ENCODE measurements at places on chromosomes 4 and X. TPM values are rescaled to one million over a fixed set of nuclear protein-coding genes. Genes with fewer than 3 reads are reported as not detected.

SSX3 gene
- not detected for total RNA-seq

TRAPPC11 gene
- total RNA-seq, result 33.9 TPM

FAM241A gene
- 4.2 TPM for total RNA-seq

ODAPH gene
- not detected for total RNA-seq

GRCh38 chr4:41795796-41796385 lies 47.4 kb upstream of the PHOX2B start:
- H3K4me3 ChIP-seq, result no peak overlapping the region
- no peak overlapping the region for H3K27ac ChIP-seq
- 0 out of 2 replicates have a peak, but pooled peaks cover 5% of the 10 kb centered on the region for H3K27me3 ChIP-seq
- DNase-seq, result no peak
- H3K4me1 ChIP-seq, result no peaks in the 10 kb centered on the region
- no peaks in the 10 kb centered on the region for H3K36me3 ChIP-seq

- DNase-seq, result no peak
- no peaks in the 10 kb centered on the region for H3K4me1 ChIP-seq
- H3K36me3 ChIP-seq, result no peaks in the 10 kb centered on the region
- H3K4me3 ChIP-seq, result no peak overlapping the region
- no peak overlapping the region for H3K27ac ChIP-seq
- no peaks in the 10 kb centered on the region for H3K27me3 ChIP-seq
Observed at GRCh38 chr4:152659806-152660205, 20.0 kb downstream of the TMEM154 start.

- H3K27ac ChIP-seq, result no peak overlapping the region
- H3K4me3 ChIP-seq, result no peak overlapping the region
- DNase-seq, result no peak
Observed at GRCh38 chr4:165827018-165827417, 46.0 kb upstream of the TLL1 start.

DNA sequence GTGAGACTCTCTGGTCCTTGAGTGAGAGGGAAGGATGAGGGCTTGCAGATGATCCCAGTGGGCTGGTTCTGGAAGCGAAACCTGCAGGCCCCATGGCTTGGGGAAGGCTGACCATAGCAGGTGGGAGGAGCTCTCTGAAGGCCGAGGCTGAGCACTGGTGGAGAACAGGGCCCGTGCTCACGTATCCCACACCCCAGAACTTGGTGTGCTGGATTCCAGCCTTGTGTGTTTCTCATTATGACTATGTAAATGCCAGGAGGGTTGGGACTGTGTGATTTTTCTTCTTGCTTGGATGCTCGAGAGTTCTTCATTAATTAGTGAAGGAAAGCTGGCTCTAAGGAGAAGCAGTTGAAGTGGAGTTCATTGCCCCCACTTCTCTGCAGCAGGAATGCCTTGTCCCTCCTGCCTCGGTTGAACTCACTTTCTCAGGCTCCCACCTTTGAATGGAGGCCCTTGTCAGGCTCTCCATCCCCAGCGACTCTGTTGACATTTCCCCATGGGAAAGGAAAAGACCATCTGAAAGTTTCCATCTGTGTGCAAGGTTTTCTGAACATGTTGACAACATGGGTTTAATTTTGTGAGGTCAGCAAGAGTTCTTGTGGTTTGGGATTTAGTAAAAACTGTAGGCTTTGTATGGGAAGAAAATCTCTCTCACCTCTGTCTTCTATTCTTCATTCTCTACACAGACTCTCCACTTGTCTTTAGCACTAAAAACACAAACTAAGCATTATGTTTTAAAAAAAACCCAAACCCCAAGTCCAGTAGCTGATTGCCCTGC lies 57.7 kb downstream of the TBL1X start:
- H3K36me3 ChIP-seq, result no peaks in the 10 kb centered on the region
- peaks cover 8% of the 10 kb centered on the region for H3K4me1 ChIP-seq
- no peak for DNase-seq
- no peaks in the 10 kb centered on the region for H3K27me3 ChIP-seq
- H3K27ac ChIP-seq, result no peak overlapping the region
- H3K4me3 ChIP-seq, result no peak overlapping the region

- no peaks in the 10 kb centered on the region for H3K27me3 ChIP-seq
- peak overlapping the region; percentile 39 for H3K27ac ChIP-seq
- H3K4me3 ChIP-seq, result peak overlapping the region; percentile 97
- DNase-seq, result peak; percentile 46
Observed at GRCh38 chr4:151760002-151760401, 805 bp downstream of the GATB start.

DNA sequence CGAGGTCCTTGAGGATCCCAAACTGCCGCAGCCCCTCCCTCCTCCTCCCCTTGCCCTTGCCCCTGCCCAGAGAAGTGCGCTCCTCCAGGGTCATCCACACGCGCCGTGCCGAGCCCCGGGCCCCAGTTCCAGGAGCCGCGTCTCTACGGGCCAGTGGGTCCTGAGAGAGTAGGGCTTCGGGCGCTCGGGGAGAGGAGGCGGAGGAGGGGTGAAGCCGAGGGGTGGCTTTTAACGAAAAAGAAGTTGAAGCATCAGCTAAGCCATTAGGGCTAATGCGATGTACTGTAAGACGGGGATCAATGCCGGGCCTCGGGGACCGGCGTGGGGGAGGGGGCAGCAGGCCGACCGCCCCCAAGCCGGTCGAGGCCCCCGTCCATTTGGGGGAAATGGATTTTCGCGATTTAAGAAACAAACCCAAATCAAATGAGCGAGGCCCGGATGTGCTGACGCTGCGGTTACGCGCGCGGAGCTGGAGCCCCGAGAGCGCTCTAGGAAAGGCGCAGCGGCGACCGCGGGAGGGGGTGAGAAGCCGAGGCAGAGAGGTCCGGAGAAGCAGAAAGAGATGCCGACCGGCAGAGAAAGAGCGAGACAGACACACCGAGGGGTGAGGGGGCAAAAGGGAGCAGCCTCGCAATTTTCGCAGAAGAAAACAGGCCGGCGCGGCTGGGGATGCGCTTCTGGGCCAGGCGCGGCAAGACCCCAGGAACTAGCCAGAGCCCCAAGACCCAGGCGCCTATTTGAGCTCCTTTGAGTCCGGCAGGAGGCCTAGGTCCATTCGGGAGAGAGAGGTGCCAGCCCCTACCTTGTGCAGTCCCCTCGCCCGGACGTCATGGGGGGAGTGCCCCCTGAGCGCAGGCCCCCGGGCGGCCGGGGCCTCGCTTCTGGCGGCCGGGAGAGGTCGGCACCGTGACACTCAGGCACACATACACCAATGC lies 13.6 kb downstream of the HMX1 start:
- H3K36me3 ChIP-seq, result no peaks in the 10 kb centered on the region
- H3K4me3 ChIP-seq, result no peak overlapping the region
- no peak for DNase-seq
- H3K27me3 ChIP-seq, result peaks cover 86% of the 10 kb centered on the region

DNA sequence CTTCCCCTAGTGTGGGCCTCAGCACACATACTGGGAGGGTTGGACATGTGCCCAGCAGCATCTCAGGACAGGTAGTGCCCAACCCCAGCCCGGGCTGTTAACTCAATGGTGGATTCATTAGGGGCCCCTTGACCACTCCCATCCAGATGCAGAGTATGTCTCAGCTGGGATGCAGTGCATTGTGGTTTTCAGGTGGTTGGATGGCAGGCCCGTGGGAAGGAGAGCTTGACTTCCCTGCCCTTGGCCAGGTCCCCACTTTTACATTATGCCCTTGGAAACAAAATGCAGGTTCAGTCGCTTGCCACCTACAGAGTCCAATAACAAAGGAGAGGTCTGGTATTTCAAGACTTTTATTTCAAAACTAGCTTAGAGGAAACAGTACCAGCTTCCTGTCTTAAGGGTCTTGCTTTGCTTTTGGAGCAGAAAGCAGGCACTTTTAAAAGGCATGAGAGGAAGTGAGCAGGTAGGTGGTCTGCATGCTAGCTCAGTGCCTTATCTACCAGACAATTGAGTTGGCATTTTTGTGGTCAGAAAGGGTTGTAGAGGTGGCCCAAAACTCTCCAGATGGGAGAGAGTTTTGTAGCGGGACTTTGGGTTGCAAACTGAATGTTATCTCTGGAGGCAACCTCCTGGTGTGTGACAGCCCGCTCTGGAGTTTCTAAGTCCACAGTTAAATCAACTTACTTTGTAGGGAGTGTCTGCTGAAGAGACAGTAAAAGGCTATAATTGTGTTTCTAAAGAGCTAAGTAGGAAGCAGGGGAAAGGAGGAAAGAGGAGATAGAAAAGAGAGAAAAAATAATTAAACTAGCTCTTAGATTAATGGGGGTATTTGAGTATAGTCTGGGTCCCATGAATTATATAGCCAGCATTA lies 171.0 kb downstream of the GALNTL6 start:
- H3K4me1 ChIP-seq, result no peaks in the 10 kb centered on the region
- H3K27me3 ChIP-seq, result no peaks in the 10 kb centered on the region
- H3K36me3 ChIP-seq, result no peaks in the 10 kb centered on the region
- H3K27ac ChIP-seq, result no peak overlapping the region
- DNase-seq, result no peak

DNA sequence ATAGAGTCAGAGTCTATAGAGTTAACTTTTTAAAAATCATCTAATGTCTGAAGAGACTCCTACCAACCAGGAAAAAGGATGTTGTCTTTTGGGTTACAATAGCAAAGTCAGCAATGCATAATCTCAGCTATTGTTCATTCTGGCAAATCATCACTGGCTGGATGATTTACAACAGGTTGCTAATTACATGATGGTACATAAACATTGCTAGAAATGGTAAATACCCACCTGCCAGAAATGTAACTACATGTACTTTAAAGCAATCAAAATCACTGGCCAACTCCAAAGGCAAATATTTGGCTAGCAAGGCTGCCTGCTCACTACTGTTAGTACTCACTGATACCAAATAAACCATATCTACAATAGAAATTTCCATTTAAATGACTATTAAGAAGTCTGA lies 91.1 kb downstream of the PPP3CA start:
- DNase-seq, result no peak
- H3K27me3 ChIP-seq, result no peaks in the 10 kb centered on the region
- H3K36me3 ChIP-seq, result no peaks in the 10 kb centered on the region

All from GM23248 (cell line).